Liver (tissue), 10 donors: ENCODE measurements at places on chromosomes 3 and 15. TPM values are rescaled to one million over a fixed set of nuclear protein-coding genes. Genes with fewer than 3 reads are reported as not detected.

The ADGRG7 gene
- 2.1 TPM for total RNA-seq

The STRA6 gene
- not detected for total RNA-seq

The TTC23 gene
- total RNA-seq, result 9.9 TPM

The SPINT1 gene
- total RNA-seq, result 1.2 TPM

The TEX9 gene
- total RNA-seq, result 1.4 TPM

The TEX55 gene
- total RNA-seq, result not detected

The SLC12A1 gene
- total RNA-seq, result 0.05 TPM

The UBXN7 gene
- total RNA-seq, result 9.6 TPM

The XIRP1 gene
- not detected for total RNA-seq

The SEMA3G gene
- 1.2 TPM for total RNA-seq

The MELTF gene
- 0.92 TPM for total RNA-seq

The LOXL1 gene
- total RNA-seq, result 1.4 TPM

The ADAMTS17 gene
- total RNA-seq, result 46.9 TPM

The CHRM5 gene
- not detected for total RNA-seq

The INKA1 gene
- total RNA-seq, result 0.84 TPM

The GOLGA8G gene
- total RNA-seq, result not detected

The MUC4 gene
- not detected for total RNA-seq

The MOBP gene
- total RNA-seq, result not detected

The MRPL46 gene
- total RNA-seq, result 20.8 TPM
